Activated gamma-delta T cell (primary cell): ENCODE measurements at places on chromosomes 4 and X.

GRCh38 chrX:111460607-111461006 is 48.6 kb upstream of the DCX start:
- no peak for DNase-seq

GRCh38 chrX:22699581-22700091 is 300.1 kb upstream of the DDX53 start:
- DNase-seq, result no peak

GRCh38 chr4:37973441-37973840 is 13.2 kb downstream of the PTTG2 start:
- DNase-seq, result no peak

DNA sequence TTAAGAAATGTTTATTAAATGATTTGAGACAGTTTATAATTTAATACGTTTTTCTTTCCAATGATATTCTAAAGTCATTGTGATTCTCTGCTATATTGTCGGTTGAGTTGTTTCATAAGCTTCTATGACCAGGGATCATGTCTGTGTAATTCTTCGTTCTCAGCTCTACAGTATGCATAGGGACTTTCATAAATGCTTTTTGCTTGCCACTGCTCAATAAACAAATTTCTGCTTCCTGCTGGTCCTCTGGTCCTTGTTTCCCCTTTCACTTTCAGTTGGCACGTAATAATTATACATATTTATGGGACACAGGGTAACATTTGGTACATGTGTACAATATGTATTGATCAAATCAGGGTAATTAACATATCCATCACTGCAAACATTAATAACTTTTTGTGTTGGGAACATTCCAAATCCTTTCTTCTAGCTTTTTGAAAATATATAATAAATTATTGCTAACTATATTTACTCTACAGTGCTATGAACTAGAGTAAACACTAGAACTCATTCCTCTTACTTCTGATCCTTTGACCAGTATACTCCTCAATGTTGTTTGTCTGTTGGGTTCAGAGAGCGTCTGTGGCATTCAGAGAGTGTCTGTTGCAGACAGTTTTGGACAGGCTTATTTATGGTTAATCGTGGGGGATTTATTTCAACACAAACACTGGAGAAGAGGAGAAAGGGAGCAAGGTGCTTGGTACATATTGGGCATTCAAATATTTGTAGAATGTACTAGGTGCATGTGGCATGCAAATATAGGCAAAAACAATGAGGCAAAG is 68.3 kb upstream of the SPANXB1 start:
- DNase-seq, result no peak
